Stimulated activated CD4-positive, alpha-beta T cell treated with anti-CD3 and anti-CD28 coated beads, Interleukin-1b, Interleukin-23, amount 100 ng/mL, for 1 hour (primary cell): ENCODE measurements at places on chromosomes 13 and 19.

GRCh38 chr13:38758277-38758676 is 71.4 kb downstream of the FREM2 start:
- no peak for DNase-seq

- DNase-seq = no peak
Observed at GRCh38 chr19:19319732-19320360, 463 bp downstream of the SUGP1 start.

- DNase-seq = no peak
Observed at GRCh38 chr13:86681223-86681622, 882.0 kb upstream of the SLITRK6 start.

GRCh38 chr13:46630431-46631178 is 77.6 kb downstream of the LRCH1 start:
- no peak for DNase-seq

- DNase-seq = no peak
Observed at GRCh38 chr19:56423276-56423984, 19.3 kb downstream of the ZNF583 start.
